ENCODE measurements at places on chromosomes 4 and X.

DNA sequence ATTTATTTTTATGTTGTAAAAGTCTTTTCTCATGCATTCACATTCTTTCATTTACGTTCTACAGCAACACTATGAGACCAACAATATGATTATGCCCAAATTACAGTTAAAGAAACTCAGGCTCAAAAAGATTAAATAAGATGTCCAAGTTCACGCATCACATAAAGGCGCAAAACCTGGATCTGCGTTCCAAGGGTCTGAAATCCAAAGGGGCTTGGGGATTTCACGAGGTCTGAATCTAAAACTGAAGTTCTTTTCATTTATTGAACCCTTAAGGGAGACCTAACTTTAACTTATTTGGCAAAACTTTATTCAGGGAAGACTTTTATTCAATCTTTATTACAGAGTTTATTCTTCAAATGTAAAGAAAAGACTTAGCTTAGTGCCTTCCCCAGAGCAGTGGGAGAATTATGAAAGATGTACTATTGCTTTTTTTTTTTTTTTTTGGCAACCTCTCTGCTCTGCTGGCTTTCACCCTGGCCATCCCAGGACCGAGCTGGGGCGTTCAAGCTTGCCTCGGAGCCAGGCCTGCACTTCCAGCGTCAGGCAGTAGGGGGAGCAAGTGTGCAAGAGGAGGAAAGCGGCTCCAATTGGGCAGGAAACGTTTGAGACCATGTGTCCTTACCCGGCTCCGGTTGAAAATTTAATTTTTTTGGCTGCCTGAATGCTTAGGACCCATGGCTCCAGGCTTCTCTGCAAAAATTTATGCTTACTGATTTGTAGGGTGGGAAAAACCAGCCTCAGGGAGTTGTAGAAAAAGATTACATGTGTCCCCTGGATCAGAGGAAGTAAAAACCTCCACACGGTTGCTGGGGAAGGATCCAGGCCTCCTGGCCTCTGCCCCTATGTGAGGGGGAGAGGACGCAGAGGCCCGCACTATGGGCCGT lies 344.3 kb upstream of the KLF3 start:
- DNase-seq, result peak; percentile 83

- peak; percentile 44 for DNase-seq
Observed at GRCh38 chrX:153794897-153795816, 689 bp downstream of the SSR4 start.

DNA sequence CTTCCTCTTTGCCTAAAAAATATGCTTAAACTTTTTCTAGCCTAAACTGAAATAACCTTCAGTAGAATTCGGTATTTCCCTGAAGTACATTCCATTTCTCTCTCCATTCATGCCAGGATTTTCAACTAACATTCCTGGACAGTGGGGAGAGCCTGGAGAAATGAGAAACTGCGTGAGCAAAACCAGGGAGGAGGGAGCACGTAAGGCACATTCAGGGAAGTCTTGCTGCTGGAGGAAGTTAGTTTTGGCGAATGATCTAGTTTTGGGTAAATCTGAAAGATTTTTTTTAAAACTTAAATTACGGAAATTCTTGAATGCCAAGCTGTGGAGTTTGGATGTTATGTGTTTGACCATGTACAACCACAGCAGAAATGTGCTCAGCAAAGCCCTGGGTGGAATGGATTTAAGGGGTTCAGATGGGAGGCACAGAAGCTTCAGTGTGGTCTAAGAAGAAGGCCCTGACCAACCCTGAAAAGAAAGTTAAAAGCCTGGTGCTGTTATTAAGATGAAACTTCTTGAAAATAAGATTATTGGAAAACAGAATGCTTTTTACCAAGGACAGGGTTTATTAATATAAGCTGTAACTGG lies 347.8 kb downstream of the ANK2 start:
- DNase-seq, result no peak

- no peak for DNase-seq
Observed at GRCh38 chr4:91829531-91829930, 474.2 kb upstream of the GRID2 start.

DNA sequence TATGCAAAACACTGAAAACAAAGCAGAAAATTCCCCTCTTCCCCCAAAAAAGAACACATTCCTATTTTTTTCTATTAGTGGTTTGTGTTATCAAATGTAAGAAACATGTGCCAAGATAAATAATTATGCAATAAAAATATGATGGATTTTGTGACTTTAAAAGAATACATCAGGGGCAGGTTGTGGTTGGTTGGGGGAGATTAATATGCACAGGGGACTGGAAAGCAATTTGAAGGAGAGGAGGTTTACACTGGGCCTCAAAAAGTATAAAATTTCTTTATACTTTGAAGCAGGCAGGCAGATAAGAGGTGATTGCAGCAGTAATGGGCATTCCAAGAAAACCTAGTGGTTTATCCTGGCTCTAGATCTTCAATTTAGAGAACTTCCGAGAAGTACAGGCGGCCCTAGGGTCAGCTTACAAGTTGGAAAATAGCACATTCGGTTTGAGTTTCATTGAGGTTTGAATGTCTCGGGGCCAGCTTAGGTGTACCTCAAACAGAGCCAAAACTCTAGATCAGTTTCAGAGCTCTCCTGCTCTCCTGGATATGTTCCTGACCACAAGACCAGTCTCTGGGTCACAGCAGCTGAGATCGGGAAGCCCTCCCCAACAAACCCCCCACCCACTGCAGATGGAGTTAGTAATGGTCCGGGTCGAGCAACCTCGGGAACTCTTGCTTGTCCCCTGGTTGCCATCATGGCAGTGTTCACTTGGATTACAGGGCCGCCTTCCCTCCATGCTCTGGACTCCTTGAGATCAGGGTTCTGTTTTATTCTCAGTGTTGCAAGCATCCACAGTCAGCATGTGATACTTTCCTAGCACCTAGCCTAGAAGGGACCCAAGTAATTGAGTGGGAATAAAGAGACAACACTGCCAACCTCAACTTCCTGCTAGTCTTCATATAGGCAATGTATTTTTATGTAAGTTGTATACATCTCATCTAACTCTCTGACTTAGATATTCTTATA lies 112.1 kb upstream of the DDIT4L start:
- no peak for DNase-seq

DNA sequence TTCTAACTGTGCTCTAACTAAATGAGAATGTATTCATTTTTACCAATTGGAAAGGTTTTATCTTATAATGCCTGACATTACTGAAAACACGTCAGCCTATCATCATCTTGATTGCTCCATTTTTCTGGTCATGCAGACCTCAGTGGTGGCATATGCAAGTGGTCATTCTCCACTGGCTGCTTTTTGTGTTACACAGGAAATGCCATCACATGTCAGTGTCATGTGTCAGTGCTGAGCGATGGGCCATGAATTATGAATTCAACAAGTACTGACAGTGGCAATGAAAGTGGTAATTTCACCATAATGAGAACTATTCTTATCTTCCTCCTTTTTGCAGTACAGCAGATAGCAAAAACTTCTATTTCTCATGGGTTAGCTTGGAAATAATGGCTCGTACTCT lies 190.5 kb downstream of the PACRGL start:
- DNase-seq, result no peak

GRCh38 chr4:54064317-54065111 lies at the start of gene CHIC2:
Gene CHIC2 (minus strand): TSS chr4:54064605. CDS start chr4:54064300, 305 bp downstream.
- peak; percentile 98 for DNase-seq

DNA sequence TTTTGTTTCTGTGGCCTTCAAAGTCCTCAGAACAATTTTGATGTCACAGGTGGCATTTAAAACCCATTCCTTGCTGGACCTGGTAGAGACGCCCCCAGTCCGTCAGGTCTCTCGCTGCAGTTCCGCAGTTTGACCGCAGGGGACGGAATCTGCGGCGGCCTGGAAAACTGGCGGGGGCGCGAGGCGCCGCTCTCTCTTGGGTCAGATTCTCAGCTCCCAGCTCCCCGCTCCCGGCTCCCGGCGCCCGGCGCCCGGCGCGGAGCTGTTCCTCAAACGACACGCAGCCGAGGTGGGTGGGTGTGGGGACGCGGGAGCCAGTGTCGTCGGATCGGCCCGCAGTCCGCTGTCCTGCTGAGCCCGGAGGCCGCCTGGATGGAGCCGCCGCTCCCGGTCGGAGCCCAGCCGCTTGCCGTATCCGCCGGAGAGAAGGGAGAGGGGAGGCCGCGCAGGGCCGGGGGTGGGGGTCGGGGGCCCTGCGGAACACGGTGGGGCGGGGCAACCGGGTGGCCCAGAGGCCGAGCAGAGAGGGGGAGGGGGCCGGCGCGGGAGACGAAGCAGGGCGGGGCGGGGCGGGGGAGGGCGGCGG lies at the start of gene OCRL:
TSS of gene OCRL (plus strand) at position 192 of the 586 bp plus-strand sequence. CDS start at position 373, 181 bp downstream.
- DNase-seq, result peak; percentile 85

GRCh38 chr4:176841711-176842112 lies 49.0 kb upstream of the VEGFC start:
- DNase-seq, result no peak

- no peak for DNase-seq
Observed at GRCh38 chr4:92814677-92815076, 510.9 kb downstream of the GRID2 start.

DNA sequence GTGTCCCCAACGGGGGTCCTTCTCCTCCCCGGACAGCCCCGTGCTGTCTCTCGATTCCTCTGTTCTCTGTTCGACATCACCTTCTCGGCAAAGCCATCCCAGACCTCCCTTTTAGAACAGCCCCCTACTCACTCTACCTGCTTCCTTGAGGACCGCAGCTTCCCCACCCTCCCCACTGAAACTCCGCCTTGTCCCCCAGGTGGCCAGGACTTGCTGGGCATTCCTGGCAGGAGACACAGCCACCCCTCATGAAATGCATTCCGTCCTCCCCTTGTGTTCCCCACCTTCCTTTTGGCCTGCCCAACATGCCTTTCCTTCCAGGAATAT lies 34.8 kb upstream of the GPR78 start:
- DNase-seq, result no peak

DNA sequence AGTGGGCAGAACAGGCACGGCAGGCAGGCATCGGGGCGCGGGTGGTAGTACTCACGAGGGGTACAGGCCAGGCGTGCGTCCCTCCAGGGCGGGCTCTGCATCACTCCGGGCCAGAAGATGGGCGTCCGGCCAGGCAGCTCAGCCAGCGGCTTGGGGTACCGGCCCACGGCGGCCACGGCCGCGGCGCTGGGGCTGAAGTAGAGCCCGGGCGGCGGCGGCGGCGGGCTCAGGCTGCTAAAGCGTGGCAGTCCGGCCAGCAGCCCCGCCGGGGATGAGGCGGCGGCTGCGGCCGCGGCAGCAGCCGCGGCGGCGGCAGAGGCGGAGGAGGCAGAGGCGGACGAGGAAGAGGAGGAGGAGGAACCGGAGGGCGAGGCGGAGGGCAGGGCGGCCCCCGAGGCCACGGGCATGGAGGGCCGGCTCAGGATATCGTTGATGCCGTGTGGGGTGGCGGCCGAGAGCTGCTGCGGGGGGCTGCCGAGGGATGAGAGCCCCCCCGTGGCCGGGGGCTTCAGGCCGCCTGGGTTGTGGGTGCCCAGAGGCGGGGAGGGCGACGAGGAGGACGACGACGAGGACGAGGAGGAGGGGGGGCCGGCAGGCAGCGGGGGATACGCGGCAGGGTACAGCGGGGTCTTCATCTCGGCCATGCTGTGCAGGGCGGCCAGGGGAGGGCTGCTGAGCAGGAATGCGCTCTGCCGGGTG lies 1.4 kb downstream of the NKX6-1 start:
- no peak for DNase-seq

- no peak for DNase-seq
Observed at GRCh38 chr4:176090115-176090514, 24.5 kb downstream of the WDR17 start.

DNA sequence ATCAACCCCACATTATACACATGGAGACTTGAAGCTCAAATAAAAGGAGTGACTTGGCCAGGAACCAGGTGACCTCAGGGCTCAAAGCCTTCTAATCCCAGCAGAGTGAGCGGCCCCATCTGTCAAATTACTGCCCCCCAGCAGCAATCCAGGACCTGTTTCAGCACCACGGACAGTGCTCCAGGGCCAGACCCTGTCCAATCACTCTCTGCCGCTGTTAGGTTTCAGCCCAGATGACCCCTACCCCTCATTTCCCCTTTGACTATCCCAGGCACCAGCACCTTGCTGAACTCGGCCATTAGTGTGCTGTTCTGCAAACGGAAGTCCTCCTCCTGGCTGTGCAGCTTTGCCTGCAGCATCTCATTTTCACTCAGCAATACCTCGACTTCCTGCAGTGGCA lies 5.1 kb downstream of the GRIPAP1 start:
- no peak for DNase-seq

DNA sequence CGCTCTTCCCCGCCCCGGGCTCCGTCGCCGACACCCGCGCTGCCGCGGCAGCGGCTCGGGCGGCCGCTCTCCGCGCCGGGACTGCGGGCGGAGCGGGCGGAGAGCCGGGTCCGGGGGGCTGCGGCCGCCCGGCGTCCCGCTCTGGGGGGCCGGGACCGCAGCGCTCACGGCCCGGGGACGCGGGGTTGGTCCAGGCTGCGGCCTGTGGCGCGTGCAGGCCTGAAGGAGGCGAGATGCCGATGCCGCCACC lies 492 bp downstream of the GALNT7 start:
- peak; percentile 79 for DNase-seq

- peak; percentile 21 for DNase-seq
Observed at GRCh38 chr4:161522031-161522430, 641.8 kb downstream of the FSTL5 start.

Data from D341Med (cell line).